Activated T-helper 1 cell treated with anti-CD3 and anti-CD28 coated beads, Interleukin-2, amount 50 U/mL, for 16 hours (primary cell): ENCODE measurements at places on chromosomes 7 and 10.

- DNase-seq, result no peak
Measured at GRCh38 chr7:133770863-133771492, 356.2 kb upstream of the LRGUK start.

- DNase-seq, result no peak
Measured at GRCh38 chr7:31699050-31699449, 12.0 kb downstream of the PPP1R17 start.

DNA sequence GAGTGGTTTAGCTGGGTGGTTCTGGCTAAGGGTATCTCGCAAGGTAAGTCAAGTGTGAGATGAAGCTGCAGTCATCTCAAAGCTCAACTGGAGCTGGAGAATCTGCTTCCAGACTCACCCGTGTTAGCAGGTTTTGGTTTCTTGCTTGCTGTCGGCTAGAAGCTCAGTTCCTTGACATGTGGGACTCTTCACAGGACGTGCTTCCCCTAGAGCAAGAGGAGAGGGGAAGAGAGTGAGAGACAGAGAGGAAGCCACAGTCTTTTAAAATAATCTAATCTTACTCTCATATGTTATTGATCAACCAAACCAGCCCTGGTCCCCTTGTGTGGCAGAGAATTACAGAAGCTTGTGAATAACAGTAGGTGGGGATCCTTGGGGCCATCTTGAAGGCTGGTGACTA, 199.5 kb downstream of the REEP3 start:
- DNase-seq, result no peak

DNA sequence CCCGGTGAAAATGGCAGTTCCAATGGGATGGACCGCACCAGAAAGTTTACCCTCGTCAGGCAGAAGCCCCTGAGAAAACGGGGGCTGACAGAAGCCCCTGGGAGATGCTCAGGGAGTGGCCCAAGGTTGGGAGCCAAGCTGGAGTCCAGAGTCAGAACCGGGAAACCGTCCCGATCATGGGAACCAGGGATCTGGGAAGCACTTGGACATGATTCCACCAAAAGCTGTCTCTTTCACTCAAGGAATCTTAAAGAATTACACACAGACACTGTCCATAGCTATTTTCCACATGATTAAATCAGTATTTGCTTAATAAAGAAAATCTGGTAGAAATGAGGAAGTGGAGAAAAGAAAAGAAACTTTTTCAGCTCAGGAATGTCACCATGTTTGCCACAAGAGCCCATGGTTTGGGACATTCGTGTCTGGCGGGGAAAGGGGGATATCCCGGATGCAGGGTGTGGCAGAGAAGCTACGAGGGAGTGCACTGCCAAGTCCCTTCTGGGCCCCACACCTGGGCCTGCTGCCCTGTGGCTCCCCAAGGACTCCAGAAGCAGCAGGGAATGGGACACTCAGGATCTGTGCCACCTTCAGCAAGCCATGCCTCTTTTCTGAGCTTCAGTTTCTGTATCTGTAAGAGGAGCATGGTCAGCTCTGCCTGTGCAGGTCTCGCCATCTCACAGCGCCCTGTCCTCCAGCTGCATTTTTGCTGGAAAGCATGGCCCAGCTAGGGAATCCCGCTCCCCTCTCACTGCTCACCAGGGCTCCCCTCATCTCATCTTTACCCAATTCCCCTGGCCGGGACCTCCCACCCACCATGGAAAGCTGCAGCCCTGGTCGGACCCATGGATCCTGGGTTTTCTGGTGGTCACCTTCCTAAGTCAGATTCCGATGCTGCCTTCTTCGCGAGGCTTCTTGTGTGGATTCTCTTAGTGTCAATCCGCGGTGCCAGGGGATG, 225.1 kb upstream of the GRB10 start:
- no peak for DNase-seq

DNA sequence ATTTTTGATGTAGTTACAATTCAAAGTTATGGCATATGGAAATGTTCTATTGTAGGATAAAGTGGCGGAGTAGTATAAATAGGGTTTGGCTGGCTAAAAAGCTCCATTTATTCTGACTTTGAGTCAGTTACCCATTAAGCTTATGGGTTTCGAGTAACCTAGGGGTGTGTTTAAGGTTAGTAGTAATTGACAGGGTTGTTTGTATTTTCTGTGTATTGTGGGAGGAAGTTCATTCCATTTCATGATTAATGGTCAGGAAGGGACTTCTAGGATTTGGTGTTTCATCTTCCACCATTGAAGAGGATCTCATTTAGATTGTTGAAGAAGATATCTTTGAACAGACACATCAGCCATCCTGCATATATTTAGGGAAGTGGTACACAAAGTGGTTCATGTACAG, 75.0 kb downstream of the BICC1 start:
- DNase-seq, result no peak

GRCh38 chr7:31261341-31261740, 79.2 kb downstream of the NEUROD6 start:
- DNase-seq, result no peak

DNA sequence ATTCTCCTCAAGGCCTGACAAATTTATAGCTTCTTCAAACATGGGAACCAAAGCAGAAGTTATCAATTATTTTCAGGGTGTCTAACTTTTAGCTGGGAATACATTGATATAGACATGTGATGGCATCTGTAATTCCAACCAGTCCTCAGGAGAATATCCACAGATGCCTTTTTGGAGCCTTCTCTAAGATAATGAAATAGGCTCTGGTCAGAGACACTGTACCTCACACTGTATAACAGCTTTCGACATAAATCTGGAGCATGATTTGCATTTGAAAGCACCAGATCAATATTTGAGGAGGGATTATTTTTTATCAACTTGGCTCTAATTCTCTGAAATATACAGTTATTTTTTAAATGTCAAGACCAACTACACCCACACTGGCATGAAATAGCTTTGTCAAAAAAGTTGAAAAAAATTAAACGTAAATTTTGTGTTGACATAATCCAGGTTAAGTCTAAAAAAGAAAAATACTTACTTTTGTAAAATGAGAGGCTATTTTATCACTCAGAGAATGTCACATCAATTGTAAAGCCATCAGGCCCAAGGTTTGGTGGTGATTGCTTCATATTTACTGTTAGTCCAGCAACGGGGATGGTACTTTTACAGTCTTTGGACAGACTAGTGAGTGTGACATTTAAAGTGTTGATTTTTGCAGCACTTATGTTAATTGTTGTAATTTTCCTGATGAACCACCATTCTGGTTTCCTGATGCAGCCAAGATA, 177.0 kb upstream of the SP8 start:
- DNase-seq, result no peak

- DNase-seq, result no peak
Measured at GRCh38 chr10:129999140-129999539, 35.1 kb upstream of the EBF3 start.

DNA sequence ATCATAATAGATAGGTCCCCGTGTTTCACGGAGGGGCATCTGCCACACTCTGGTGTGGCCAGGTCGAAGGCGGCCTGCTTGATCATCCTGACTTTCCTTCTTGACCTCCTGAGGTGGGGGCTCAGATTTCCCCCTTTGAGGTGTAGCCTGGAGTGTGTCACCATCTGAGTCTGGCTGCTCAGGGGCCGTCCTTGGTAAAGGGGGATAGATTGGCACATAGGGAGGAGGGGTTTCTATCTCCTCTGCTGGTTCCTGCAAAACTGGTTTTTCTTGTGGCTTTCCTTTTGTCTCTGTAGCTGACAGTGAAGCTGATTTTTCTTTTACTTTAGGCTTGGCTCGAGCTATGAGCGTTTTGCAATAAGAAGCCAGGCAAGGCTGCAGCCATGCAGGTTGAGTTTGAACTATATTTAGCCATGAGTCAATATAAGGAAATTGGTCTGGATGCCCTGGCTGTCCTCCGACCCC, 7.1 kb upstream of the ZNF117 start:
- no peak for DNase-seq

- peak; percentile 40 for DNase-seq
Measured at GRCh38 chr10:102673819-102674511, 29.7 kb downstream of the TRIM8 start.

GRCh38 chr10:124251317-124252065, 158.1 kb upstream of the CHST15 start:
- no peak for DNase-seq

DNA sequence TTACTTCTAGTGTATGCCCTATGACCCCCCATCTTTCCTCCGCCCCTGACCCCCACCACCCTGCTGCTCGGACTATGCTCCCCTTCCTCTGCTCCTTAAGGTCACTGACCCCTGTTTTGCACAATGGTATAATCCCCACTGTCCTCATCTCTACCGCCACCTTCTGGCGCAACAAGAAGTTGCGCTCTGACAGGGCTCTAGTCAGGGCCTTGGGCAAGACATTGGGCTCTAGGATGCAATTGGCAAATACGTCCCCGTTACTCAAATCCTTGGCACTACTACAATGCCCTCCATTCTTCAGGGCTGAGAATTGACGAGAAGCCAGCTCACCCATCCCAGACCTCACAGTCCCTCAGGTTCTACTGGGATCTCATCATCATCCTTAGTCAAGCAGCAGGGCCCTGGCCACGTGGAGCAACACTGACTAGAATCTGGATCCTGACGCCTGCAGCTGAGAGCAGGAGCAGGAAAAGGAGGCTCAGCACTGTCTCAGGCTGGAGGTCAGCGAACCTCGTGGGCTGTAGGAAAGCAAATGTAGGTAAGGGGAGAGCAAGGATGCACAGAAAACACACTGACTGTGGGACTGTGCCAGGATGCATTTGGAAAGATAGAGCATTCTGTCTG, 10.6 kb downstream of the LRIT2 start:
- no peak for DNase-seq

- DNase-seq, result no peak
Measured at GRCh38 chr7:94061326-94061725, 57.2 kb upstream of the BET1 start.

DNA sequence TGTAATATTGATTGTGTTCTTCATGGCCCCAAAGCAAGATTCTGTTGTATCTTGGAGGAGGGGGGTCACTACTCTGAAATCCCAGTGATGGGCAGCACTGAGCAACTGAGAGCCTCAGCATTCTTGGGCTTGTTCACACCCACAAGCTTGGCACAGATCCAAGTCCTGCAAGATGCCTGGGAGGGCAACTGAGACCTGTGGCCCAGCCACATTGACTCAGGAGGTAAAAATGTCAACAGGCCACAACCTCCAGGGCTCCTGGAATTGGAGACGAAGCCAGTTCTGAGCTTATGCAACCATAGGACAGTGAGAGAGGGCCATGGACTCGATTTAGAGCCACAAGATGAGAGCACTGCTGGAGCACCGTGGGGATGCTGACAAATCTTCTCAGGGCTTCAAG, 3.1 kb upstream of the DOCK1 start:
- no peak for DNase-seq

GRCh38 chr7:76346097-76346496, 12.7 kb downstream of the YWHAG start:
- no peak for DNase-seq

GRCh38 chr10:125155101-125155500, 5.3 kb downstream of the CTBP2 start:
- no peak for DNase-seq

DNA sequence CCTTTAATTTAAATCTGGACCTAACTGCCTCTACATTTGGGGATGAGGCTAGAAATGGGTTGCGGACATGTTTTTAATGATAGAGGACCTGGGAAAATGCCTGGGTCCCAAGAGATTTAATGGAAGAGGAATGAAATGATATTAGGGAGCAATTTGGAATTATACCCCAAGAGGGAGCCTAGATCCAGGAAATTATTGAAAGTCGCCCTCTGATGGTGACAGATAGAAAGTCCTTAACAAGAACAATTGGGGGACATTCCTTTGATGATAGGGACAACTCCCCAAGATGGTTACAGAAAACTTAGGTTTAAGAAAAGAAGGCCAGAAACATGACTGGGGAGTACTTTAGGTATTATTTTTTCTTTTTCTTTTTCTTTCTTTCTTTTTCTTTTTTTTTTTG, 9.5 kb upstream of the TSGA13 start:
- no peak for DNase-seq

DNA sequence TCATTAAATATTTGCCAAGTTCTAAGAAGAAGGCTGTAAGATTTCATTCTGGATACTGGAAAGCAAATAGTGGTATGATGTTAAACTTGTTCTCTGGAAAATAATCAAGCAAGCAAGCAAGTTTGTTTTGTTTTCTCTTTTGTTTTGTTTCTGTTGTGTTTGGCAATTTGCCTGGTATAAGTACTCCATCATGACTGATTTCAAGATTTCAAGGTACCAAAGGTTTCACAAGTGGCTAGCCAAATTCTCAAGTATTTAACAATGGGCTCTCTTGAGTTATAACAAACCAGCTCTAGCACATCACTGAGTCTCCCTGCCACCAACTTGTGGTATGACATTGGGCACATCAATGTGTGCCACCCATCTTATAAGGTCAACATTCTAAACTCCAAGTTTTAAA, 151.7 kb upstream of the IGFBP3 start:
- DNase-seq, result no peak

GRCh38 chr7:45087301-45088145, 1.2 kb downstream of the NACAD start:
- DNase-seq, result no peak

- no peak for DNase-seq
Measured at GRCh38 chr10:70448236-70448635, 6.8 kb upstream of the NODAL start.

DNA sequence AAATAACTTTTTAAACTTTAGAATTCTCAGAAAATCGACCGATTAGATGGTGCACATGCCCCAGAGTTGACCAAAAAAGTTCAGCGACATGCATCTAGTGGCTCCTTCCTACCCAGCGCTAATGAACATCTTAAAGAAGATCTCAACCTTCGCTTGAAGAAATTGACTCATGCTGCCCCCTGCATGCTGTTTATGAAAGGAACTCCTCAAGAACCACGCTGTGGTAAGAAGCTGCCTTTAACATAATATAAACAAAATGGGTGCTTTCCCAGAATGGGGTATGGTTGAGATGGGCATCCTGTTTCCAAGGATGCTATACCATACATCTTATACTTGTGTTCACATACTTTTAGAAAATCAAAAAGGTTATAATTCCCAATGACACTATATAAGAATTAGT, 24.6 kb downstream of the GLRX3 start:
- no peak for DNase-seq

GRCh38 chr10:101744267-101744666, 31.6 kb downstream of the FGF8 start:
- DNase-seq, result no peak

DNA sequence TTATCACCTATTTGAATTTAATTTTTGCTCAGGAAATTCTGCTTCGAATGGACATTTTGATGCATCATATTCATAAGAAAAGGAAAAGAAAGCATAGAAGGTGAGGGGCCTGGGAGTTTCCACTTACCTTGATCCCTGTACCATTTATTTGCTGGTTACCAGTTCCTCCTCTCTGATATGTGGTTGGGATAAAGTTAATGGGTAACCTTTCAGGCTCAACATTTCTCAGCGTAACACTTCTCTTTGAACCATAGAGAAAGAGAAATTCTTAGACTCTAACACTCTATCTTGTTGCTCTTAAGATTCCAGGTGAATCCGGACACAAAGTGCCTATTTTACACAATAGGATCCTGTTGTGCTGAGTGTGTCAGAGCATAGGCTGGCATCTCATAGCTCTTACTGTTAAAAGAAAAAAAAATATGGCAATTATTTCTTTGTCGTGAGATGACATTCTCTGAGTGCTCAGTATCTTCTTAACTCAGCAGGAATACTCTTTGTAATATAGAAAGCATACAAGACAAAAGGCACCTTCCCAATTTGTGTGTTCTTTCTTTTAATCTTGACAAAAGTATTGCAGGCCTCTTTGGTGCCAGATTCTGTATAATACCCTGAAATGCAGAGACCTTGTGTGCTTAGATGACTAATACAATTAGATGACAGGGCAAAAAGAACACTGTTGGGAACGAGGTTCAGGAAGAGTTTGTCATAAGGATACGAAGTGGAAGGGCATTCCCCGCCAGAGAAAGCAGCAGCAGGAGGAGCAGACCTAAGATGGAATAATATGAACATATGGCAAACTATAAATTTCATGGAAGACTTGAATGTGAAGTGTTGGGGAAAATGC, 689.6 kb downstream of the NRG3 start:
- DNase-seq, result no peak
